Right hindlimb (tissue), 1 donor: ENCODE measurements at places on chromosomes 5 and 9.

GRCh38 chr9:126510564-126510963 is 103.2 kb upstream of the LMX1B start:
- no peak for DNase-seq

- DNase-seq: no peak
Measured at GRCh38 chr5:175025077-175025476, 300.7 kb downstream of the MSX2 start.

DNA sequence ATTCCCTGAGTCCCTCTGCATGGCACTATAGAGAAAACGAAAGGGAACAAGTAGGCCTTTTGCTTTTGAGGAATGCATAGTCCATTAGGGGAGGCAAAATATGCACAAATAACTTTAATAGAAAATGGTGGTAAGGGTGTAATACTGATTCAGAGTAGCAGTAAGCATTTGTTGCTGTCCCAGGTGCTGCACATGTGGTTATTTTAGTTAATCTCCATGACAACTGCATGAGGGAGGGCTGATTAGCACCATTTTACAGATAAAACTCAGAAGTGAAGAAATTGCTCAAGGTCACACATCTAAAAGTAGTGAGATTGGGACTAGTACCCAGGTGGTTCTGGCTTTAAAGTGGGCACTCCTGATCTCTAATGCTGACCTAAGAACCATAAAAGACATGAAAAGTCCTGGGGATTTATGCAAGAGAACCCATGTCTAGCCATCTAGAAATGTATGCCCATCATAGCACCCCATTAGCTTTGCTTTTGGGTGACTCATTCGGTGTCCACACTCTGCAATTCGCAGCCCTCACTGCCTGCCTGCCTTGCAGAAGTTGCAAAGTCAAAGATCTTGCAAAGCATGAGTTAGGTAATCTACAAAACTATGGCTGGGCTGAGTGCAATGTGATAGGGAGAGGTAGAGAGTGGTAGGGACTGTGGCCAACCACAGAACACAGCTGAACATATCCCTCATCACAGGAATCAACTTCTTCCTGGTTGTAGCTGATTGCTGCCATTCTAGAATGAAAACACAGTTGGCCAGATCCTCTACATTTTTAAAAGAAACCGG is 195.2 kb downstream of the PTTG1 start:
- no peak for DNase-seq

- no peak for DNase-seq
Measured at GRCh38 chr5:157479612-157480510, 19.8 kb downstream of the NIPAL4 start.

GRCh38 chr9:113220467-113221002 is 542 bp downstream of the FKBP15 start:
- DNase-seq: no peak

- DNase-seq: no peak
Measured at GRCh38 chr5:91126888-91127287, 256.2 kb downstream of the ARRDC3 start.

- no peak for DNase-seq
Measured at GRCh38 chr5:14245132-14245925, 102.2 kb downstream of the TRIO start.

DNA sequence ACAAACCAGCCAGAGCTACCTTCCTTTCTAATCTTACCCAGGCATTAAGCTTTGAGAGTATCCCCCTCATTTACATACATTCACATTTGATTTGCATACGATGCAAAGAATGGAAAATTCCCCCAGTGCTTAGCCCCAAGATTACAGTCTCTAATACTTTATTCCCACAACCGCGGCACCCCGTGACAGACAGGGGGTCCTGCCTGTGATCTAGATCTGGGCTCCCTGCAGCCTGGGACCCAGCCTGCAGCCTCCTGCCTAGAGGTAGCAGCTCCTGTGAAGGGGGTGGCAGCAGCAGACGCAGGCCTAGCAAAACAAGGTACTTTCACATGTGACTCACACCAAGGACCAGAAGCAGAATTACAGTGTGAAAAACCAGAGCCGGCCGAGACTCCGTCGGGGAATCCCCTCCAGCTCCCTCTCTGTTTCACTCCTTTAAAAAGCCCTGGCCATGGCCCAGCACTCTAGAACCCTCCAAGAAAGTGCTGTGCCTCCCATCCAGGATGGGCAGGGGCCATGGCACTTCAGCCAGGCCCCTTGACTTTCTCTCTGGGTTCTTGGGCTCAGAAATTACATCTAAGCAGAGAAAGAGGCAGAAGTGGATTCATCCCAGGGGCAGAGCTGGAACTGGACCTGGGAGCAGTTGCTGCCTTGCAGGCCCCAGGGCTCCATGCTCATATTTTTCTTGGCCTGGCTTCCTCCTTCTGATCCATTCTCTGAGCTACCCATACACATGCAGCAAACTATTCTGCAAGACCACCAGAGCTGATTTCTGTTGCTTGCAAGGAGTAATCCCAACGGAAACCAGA is 14.0 kb upstream of the TCF7 start:
- DNase-seq: peak; percentile 47

DNA sequence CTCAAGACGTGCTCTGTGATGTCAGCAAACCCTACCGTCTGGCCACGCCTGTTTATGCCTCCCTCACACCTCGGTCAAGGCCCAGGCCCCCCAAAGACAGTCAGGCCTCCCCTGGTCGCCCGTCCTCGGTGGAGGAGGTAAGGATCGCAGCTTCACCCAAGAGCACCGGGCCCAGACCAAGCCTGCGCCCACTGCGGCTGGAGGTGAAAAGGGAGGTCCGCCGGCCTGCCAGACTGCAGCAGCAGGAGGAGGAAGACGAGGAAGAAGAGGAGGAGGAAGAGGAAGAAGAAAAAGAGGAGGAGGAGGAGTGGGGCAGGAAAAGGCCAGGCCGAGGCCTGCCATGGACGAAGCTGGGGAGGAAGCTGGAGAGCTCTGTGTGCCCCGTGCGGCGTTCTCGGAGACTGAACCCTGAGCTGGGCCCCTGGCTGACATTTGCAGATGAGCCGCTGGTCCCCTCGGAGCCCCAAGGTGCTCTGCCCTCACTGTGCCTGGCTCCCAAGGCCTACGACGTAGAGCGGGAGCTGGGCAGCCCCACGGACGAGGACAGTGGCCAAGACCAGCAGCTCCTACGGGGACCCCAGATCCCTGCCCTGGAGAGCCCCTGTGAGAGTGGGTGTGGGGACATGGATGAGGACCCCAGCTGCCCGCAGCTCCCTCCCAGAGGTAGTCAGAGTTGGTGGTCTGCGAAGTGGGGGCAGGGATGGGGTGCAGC is 103.2 kb downstream of the PPARGC1B start:
- DNase-seq: no peak

DNA sequence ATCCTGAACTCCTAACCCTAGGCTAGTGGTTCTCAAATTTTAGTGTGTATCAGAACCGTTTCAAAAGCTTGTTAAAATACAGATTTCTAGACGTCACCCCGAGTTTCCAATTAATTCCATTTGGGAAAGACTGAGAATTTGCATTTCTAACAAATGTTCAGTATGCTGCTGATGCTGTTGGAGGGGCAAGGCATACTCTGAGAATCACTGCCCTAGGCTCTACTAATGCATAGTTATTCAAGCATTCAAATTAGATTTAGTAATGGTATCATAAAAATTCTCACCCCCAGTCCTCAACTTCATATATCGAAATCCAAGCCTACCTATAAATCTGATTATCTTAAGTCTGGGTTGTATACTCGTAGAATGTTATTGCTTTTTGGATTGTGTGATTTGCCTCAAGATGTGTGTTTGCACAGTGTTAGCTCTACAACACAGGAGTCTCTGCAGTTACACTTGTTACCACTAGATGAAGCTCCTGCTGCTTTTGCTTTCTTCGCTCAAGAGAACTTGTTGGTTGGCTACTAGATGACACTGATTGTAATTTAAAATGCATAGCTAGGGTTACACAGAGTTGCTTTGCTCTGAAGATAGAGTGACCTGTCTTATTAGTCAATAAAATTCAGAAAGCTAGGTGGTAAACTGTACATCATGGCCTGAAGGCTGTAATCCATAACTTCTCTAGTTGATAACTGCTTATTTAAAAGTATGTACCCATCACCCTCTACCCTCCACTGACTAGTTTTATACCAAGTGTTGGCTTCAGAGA is 7.5 kb upstream of the ERAP2 start:
- DNase-seq: no peak

- no peak for DNase-seq
Measured at GRCh38 chr5:15132816-15133405, 261.3 kb upstream of the ANKH start.

DNA sequence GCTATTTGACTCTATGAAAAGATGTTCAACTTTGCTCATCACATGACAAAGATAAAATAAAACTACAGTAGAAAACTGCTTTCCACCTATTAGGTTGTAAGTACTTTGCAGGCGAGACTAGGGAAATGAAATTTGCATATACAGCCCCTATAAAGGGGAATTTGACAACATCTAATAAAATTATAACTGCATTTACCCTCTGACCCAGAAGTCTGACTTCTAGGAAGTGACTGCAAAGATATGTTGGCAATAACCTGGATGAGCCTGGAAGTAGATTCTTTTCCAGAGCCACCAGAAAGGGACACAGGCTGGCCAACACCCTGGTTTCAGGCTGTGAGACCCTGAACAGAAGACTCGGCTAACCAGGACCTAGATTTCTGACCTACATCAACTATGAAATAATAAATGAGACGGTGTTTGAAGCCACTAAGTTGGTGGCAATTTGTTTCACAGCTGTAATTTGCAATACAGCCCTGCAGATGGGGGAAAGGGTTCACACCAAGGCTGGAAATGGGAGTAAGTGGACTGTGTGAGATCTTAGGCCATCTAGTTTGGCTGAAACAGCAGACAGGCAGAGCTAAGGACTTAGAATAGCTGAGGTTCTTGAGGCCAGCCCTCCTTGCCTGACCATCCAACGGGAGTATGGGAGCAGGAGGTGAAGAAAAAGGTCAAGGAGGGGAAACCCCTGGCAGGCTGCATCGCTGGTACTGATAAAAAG is 106.6 kb downstream of the SIL1 start:
- peak; percentile 39 for DNase-seq

DNA sequence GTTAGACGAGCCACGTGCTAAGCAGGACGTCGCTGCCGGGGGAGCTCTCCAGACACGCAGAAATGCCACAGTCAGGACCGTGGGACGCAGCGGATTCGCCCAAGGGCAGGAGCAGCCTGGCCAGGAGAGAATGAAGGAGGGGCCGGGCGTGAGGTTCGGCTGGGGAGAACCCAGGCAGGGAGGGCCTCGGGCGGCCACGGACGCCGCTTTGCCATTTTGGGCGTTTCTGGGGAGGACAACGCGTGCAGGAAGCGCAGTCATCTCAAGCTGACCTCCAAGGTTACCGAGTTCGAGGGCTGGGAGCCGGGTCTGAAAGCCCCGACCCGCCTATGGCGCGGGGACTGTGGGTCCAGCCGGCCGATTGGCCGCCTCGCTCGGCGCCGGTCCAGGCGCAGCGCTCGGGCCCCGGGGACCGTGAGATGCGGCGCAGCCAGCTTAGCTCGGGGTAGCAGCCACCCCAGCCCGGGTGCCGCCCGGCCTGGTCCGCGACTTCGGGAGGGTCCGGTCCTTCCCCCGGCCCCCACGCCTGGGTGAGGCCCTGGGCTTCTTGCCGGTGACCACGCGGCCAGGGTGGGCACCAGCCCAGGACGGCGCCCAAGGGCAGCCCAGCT is 760 bp upstream of the MAN1B1 start:
- DNase-seq: no peak

DNA sequence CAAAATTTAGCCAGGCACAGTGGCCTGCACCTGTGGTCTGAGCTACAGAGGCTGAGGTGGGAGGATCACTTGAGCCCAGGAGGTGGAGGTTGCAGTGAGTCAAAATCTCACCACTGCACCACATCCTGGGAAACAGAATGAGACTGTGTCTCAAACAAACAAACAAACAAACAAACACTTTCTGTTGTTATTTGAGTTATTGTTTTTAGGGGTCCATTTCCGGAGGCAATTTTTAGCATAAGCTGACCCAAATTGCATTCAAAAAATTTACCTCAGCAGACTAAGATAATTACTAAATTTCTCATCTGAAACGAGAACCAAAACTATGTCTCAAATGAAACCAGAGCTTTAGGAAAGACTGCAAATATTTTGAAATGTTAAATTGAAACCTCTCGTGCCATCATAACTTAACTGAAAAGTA is 1485.1 kb downstream of the EFNA5 start:
- DNase-seq: no peak

DNA sequence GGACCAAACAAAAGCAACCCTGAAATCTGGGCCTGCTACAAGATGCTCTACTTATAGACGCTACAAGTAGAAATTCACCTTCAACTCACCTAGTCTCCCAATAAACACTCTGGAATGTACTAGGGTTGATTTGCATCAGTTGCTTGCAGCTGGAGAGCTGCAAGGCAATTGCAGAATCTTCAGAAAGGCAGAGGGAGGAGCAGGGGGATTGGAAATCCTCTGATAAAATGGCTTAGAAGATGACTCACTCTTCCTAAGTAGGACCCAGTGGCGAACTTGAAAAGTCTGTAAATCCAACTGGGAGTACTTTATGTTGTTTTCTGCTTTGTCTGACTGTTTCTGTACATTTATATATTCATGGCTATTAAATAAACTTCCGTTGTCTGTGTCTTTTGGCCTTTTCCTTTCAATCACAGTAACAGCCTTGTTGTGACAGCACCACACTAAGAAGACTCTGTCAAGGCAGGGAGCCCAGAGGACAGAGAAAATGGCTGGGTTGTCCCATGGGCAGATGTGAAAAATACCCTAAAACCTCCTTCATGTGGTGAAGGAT is 14.7 kb upstream of the MLLT3 start:
- DNase-seq: no peak

GRCh38 chr5:66472010-66472409 is 124.2 kb upstream of the MAST4 start:
- DNase-seq: no peak

GRCh38 chr5:6805841-6806240 is 92.6 kb downstream of the TENT4A start:
- no peak for DNase-seq

- peak; percentile 53 for DNase-seq
Measured at GRCh38 chr5:149254506-149254905, 17.2 kb upstream of the AFAP1L1 start.

DNA sequence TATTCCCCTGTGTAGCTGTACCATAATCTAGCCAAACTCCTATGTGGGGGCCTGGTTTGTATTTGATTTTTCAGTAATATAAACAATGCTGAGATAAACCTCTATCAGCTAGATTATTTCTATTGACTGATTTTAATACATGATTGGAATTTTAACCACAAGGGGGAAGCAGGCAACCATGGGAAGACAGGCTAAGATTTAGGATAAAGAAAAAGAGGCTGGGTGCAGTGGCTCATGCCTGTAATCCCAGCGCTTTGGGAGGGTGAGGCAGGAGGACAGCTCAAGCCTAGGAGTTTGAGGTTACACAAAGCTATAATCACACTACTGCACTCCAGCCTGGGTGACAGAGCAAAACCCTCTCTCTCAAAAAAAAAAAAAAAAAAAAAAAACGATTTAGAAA is 18.1 kb upstream of the GPX3 start:
- no peak for DNase-seq

DNA sequence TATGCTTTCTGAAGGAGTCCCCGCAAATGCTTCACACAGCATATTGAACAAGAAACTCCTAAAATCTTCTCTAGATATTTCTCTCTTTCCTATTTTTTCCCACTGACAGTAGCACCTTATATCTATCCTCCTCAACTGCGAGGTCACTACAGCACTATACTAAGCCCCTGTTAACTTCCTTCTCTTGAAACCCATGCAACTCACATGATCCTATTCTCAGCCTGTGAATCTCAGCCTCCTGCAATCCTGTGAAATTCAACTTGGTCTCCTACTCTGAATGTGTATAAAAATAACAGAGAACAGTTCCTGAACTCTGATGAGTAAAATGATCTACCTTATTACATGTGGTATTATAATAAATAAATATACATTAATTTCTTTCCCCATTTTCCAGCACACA is 6.1 kb upstream of the PLGRKT start:
- no peak for DNase-seq
